ENCODE measurements at places on chromosomes 5 and 9.

DNA sequence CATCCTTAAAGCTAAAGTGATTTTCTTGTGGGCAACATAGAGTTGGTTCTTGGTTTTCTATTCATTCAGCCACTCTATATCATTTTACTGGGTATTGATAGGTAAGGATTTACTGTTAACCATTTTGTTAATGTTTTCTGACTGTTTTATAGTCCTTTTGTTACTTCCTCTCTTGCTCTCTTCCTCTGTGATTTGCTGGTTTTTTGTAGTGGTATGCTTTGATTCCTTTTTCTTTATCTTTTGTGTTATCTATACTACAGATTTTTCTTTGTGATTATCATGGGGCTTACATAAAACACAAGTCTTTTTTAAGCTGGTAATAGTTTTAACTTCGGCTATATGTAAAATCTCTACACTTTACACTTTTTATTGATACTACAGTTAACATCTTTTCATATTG lies 43.3 kb downstream of the CREBRF start:
- no peak for DNase-seq

GRCh38 chr9:20255052-20255451 lies 367.2 kb downstream of the MLLT3 start:
- no peak for DNase-seq

DNA sequence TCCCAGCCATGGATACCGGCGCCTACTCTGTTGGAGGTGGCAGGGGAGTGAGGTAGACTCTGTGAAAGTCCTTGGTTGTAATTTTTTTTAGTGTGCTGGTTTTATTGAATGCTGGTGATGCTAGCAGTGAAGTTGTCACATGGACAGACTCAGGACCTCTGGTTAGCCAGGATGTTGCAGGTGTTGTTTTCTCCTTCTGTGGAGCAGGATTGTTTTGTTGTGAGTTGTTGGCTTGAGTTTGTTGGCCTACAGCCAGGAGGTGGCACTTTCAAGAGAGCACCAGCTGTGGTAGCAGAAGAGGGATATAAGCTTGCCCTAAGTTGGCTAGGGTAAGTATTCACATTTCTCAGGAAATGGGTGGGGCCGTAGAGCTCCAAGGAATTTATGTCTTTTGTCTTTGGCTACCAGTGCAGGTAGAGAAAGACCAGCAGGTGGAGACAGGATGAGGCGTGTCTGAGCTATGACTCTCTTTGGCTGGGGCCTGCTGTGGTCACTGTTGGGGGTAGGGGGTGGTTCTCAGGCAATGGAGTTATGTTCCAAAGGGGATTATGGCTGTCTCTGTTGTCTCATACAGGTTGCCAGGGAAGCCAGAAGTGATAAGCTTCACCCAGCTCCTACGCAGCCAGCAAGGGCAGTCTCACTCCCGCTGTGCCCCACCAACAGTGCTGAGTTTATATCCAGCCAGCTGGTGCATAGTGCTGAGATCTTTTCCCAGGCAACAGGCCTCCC lies 248.7 kb downstream of the TAF11L14 start:
- DNase-seq = no peak

GRCh38 chr9:72929542-72929941 lies 23.3 kb downstream of the ALDH1A1 start:
- DNase-seq = no peak

DNA sequence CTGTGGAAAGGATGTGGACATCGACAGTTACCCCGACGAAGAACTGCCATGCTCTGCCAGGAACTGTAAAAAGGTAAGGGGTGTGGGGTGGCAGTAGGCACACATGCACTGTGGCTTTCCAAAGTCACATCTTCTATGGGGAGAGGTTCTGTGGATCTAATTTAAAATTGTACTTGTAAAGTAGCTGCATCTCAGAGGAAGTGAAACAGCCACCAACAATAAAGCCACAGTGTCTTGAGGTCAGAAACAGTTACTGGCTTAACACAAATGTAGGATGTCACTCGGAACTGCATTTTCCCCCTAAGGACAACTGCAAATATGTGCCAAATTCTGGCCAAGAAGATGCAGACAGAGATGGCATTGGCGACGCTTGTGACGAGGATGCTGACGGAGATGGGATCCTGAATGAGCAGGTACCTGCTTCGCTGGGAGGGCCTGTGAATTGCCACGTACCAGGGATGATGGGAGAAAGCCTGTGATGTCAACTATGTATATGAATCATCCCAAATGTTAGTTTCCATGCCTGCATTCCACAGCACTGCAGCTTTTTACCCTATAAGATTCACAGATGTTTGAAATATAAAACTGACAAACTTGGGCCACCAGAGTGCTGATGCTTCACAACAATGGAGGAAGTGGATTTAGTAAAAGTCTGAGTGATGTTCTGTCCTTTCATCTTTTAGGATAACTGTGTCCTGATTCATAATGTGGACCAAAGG lies 35.3 kb downstream of the THBS4 start:
- DNase-seq = no peak

DNA sequence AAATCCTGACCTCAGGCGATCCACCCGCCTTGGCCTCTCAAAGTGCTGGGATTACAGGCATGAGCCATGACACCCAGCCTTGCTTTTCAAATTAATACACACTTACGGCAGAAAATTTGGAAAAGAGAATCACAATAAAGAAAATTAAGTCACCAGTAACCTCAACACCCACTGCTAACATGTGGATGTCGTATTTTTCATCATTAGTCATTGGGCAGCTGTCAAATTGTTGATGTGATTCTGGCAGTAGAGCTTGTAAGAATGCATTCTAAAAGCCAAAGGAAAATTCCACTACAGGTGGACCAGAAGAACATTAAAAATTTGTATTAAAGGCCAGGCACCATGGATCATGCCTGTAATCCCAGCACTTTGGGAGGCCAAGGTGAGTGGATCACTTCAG lies 237.3 kb upstream of the TUT7 start:
- DNase-seq = no peak

DNA sequence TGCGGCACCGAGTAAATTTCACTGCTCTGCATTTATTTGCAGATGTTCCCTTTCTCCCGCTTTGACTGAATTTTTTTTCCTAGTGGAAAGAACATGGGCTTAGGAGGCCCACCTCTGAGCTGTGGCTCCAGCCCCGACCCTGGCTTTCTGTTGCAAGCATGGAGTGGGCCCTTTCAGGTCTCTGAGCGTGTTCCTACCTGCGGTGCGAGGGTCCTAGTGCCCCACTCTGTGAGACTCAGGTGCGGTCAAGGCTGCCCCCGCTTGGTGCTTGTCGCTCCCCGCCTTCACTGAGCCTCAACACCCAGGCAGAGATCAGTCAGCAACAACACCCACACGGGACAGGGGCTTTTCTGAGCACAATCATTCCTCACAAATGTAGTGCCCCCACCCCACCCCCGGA lies 32.0 kb downstream of the SLC6A3 start:
- no peak for DNase-seq

- no peak for DNase-seq
These were observed at the start of gene KCNMB1 for GRCh38 chr5:170388818-170389549. TSS of gene KCNMB1 (minus strand) at chr5:170389367. CDS start at chr5:170385447, 3,920 bp downstream.

DNA sequence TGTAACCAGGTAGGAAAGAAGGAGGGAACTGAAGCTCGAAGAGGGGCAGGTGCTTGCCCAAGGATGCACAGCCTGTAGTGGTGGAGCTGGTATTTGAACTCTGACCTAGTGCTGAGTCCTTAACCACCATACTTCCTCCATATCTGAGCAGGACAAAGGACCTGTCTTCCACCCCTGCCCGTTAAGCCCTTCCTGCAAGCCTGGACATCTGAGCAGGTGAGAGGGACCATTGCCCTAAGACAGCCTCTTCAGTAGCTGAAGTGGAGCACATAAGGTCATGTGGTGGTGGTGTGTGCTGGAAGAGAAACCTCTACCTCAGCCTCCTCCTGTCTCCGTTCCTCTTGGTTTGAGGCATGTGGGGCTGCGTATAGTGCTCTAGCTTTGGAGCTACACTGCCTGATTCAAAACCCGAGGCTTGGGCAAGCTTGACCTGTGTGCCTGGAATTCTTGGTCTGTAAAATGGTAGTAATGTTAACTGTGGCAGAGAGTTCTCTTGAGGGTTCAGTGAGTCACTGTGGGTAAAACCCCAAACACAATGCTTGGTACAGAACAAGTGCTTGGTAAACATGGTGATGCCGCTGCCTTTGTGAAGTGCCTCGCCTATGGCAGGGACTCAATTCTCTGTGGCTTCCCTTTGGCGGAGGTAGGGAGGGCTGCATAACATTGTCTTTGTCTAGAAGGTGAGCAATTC lies 7.4 kb downstream of the GALNT10 start:
- peak; percentile 85 for DNase-seq

DNA sequence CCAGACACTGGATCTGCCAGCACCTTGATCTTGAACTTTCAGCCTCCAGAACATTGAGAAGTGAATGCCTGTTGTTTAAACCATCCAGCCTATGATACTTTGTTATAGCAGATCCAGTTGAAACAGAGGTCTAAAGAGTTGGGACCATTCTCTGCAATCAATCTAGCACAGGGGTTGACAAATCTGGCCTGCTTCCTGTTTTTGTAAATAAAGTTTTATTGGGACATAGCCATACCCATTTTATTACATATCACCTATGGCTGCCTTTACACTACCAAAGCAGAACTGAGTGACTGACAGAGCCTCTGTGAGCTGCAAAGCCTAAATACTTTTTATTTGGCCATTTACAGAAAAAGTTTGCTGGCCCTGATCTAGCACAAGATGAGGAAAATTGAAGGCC lies 62.0 kb downstream of the BARX1 start:
- no peak for DNase-seq

- peak; percentile 41 for DNase-seq
These were observed at the start of gene CYSRT1 for GRCh38 chr9:137224830-137225694. TSS of gene CYSRT1 (plus strand) at chr9:137225174. CDS start at chr9:137225622, 448 bp downstream.

DNA sequence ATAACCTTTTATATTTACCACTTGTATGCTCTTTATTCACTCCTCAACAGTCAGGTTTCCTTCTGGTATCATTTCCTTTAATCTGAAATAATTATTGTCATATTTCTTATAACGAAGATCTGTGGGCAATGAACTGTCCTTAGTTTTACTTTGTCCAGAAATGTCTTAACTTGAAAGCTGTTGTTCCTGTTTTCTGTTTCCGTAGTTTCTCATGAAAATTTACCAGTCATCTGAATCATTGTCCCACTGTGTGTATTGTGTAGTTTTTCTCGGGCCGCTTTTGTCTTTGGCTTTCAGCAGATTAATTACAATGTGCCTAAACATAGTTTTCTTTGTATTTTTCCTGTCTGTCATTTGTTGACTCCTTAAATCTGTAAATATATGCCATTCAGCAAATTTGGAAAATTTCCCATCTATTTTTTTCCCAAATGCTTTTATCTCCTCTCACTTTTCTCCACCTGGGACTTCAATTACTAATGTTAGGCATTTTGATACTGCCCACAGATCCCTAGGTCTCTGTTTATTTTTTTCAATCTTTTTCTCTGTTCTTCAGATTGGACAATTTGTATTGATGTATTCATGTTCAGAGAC lies 74.9 kb downstream of the PDE8B start:
- DNase-seq = no peak

GRCh38 chr5:68345171-68345570 lies 129.6 kb downstream of the PIK3R1 start:
- no peak for DNase-seq

- no peak for DNase-seq
These were observed 297.7 kb upstream of the WWC1 start for GRCh38 chr5:167993771-167994170.

GRCh38 chr9:4073371-4073770 lies 226.5 kb downstream of the GLIS3 start:
- DNase-seq = no peak

DNA sequence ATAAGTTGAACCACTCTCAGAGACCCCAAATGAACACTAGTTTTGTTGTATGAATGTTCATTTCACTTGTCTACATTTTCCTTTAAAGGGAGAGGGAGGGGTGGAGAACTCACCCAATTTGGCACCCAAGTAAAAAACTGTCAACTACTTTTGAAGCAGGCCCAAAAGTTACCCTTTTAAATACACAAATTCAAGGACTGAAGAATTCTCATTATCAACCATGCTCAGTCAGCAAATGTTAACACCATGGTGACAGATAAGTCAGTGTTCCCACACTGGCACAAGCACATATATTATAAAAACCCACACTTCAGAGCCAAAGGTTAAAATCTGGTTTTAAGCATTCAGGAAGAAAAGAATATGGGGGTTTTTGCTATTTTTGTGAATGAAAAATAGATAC lies 31.6 kb downstream of the CSNK1A1 start:
- DNase-seq = no peak

- no peak for DNase-seq
These were observed 324.7 kb upstream of the GRAMD2B start for GRCh38 chr5:126098330-126099017.

DNA sequence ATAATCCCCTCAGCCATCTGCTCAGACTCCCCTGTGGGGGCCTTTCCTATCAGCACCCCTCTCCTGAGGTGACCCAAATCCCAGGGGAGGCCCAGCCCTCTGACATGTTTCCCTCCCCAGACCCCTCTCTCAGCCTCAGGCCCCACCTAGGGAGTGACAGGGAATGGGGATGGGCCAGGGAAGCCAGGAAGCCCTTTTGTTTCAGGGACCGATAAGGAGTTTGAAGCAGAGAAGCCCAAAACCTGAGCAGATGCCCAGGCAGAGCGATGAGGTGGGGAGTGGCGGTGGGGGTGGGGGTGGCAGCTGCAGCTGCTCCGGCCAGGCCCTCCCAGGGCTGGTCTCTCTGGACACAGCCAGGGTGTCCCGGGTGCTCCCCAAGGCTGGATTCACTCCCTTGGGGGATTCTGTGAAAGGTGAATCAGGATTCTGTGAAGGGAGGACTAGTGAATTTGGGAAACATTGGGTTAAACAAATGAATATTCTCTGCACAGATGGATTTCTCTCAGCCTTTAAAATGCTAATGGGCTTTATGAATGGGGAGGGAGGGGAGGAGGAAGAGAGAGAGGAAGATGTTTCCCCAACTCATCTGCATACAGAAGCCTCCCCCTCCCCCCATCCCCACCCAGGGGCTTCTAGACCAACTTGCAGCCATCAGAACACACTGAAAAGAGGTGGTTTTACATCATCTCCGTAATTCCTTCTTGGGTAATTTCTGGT lies 17.4 kb downstream of the AKNA start:
- DNase-seq = no peak

GRCh38 chr5:159005062-159005461 lies 94.7 kb downstream of the EBF1 start:
- DNase-seq = no peak

DNA sequence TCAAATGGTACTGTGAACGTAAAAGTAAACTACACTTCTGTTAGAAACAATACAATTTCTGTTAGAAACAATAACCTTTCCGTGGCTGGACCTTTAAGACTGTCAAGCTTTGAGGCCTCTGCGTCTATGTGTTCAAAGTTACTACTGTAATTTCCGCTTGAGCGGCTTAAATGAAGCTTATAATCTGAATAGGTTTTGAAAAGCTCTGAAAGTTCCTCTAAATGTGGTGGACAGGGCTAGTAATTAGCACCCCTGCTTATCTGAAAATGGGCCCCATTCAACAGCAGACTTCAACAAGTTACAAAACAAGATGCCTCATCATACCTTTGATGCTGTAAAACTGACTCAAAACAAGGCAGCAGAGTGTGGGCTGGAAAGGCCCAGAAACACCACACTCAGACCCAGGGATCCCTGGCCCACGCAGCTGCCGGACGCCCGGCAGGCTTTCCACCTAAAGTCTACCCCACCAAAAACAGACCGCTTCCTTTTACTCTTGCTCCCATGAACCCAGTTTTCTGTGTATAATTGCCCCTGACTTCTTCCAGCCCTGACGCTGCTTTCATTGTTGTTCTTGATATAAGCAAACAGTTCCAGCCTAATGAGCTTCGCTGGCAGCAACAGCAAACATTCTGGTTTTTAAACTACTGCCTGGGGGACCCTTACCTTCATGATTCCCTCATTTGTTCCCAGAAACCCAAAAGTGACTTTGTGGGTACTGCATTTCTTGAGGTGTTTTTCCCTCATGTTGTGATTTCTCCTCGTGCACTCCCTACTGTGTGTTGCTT lies 66.7 kb downstream of the TLE1 start:
- no peak for DNase-seq
